T-helper 17 cell (primary cell): ENCODE measurements at places on chromosomes 3 and 15. TPM values are rescaled to one million over a fixed set of nuclear protein-coding genes. Genes with fewer than 3 reads are reported as not detected.

GRCh38 chr3:183541235-183541655 lies 14.3 kb downstream of the KLHL6 start:
- DNase-seq = no peak

DNA sequence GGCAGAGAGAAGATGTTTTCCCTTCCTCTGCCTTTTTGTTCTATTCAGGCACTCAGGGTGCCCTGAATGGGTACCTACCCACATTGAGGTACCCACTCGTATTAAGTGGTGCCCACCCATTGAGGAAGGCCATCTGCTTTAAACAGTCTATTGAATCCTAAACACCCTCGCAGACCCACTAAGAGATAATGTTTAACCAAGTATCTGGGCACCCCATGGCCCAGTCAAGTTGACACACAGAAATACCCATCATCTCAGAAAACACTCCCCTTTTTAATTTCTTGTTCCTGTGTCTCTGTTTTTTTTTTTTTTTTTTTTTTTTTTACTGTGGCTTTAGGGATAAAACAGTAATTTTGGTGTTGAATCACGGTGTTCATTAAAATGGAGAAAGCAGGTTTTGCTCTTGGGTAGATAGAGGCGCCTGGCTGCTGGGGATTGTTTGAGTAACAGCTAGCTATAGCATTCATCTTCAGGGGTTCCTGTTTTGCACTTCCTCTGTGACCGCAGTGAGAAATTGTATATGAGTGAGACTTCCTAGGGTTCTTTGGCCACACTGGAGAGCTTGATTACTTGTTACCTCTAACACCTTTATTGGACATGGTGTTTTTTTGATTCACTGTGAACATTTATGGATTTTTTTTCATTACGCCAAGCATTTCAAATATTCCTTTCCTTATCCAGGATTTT lies 259.1 kb downstream of the PTPRG start:
- DNase-seq = no peak

GRCh38 chr3:170622369-170623159 lies 36.7 kb upstream of the SLC7A14 start:
- no peak for DNase-seq

GRCh38 chr3:101900316-101900715 lies 51.0 kb downstream of the NFKBIZ start:
- DNase-seq = no peak

- no peak for DNase-seq
These were observed 42.8 kb upstream of the RNU6-1 start for GRCh38 chr15:67882487-67883233.

DNA sequence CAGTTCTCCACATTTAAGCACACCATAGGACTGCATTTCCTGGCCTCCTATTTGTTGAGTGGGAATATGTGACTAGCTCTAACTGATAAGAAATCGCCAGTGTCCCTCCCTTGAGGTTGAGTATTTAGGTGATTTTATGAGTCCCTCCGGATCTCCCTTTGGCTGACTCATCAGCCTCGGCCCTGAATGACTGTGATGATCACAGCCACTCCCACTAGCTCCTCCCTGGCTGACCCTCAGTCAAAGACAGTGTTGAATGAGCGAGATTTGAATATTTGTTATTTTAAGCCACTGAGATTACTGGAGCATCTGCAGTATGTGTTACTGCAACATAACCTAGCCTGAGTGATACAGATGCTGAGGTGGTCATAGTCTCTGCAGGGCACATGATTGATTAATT lies 515.3 kb downstream of the EPHB1 start:
- no peak for DNase-seq

- no peak for DNase-seq
These were observed 18.2 kb downstream of the SYNM start for GRCh38 chr15:99122831-99123712.

DNA sequence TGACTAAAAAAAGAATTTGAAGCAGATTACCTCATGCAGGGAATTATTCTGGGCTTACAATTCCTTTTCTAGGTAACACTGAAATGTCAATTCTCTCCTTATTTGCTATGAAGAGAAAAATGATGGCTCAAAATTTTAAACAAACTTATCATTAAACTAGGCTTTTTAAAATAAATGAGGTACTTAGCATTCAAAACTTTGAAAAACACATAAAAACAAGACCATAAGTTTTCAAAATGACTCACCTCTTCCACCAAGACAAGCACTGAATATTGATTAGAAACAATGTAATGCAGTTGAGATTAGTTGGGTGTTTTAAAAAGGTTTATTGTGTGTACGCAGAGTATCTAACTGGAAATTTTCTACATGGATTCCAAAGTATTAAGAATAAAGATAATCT lies 154.6 kb downstream of the ADAM10 start:
- DNase-seq = no peak

- DNase-seq = no peak
These were observed 433.1 kb downstream of the EPHB1 start for GRCh38 chr3:135228201-135228600.

DNA sequence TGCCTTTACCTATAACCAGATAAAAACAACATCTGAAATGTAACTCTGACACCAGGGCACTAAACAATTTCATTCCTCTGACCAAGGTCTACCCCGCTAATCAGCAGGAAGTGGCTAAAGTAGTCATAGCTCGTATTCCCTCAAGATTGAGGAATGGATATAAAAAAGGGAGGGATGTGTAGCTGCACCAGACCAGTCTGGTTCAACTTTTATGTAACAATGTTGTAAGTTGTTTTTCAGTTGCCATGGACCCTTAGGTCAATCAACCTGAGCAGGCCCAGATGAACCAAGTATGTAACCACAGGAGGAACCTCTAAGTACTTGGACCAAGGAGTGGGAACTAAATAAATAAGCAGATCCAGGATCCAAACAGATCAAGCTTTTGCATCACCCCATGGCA lies 28.4 kb upstream of the IFT57 start:
- DNase-seq = no peak

- DNase-seq = no peak
These were observed 24.7 kb downstream of the SLC24A1 start for GRCh38 chr15:65646486-65646885.

ZNF80 gene
- total RNA-seq = 0.65 TPM

DNA sequence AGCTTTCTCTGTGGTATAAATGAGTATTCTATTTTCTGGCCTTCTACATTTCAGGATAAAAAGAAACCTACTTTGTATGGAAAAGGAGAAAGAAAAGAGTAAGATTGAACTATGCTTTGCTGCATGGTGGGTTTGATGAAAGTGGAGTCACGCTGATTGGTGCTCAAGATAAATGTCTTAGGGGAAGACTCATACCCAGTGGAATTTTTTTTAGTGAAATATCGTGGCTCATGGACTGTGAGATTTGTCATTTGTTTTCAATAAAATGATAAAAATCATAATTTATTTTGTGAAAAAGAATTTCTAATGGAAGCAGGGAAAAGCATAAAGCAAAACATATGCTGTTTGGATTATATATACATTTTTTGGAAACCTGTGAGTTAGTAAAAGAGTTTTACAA lies 292.5 kb downstream of the ZPLD1 start:
- no peak for DNase-seq

ITIH3 gene
- not detected for total RNA-seq

DNA sequence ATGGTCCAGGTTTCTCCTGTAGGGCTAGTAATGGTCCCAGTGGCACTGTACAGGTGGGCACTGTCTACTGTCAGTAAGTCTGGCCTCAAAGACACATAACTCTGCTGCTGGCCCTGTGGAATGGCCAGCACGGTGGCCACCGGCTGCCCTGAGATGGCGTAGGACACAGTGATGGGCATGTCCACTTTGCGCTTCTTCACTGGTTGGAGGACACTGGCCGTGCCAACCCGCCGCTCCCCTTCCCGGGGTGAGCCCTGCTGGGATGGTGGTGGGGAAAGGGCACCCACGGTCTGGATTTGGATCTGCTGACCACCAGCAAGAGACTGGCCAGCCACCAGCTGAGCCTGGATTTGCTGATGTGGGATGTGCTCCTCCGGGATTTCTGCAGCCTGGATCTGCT lies 28.1 kb upstream of the IMPDH2 start:
- DNase-seq = no peak
